ENCODE measurements at places on chromosomes 6 and 20. TPM values are rescaled to one million over a fixed set of nuclear protein-coding genes. Genes with fewer than 3 reads are reported as not detected.

FAM162B gene
- total RNA-seq, result not detected

COL19A1 gene
- total RNA-seq, result 54.4 TPM

MCCD1 gene
- not detected for total RNA-seq

ULBP3 gene
- 0.46 TPM for total RNA-seq

FHL5 gene
- not detected for total RNA-seq

TFAP2A gene
- not detected for total RNA-seq

MLN gene
- total RNA-seq, result not detected

BMP5 gene
- total RNA-seq, result not detected

PLAGL2 gene
- 17.3 TPM for total RNA-seq

LGSN gene
- not detected for total RNA-seq

ZNF322 gene
- total RNA-seq, result 18.9 TPM

AK9 gene
- 10.6 TPM for total RNA-seq

TRAPPC3L gene
- total RNA-seq, result not detected

BPIFB4 gene
- not detected for total RNA-seq

SLC25A27 gene
- 0.29 TPM for total RNA-seq

SUPT3H gene
- 9.9 TPM for total RNA-seq

PPARD gene
- total RNA-seq, result 21.4 TPM

APMAP gene
- total RNA-seq, result 24.9 TPM

MDFI gene
- total RNA-seq, result not detected
